ENCODE measurements at places on chromosomes 16 and 17.

DNA sequence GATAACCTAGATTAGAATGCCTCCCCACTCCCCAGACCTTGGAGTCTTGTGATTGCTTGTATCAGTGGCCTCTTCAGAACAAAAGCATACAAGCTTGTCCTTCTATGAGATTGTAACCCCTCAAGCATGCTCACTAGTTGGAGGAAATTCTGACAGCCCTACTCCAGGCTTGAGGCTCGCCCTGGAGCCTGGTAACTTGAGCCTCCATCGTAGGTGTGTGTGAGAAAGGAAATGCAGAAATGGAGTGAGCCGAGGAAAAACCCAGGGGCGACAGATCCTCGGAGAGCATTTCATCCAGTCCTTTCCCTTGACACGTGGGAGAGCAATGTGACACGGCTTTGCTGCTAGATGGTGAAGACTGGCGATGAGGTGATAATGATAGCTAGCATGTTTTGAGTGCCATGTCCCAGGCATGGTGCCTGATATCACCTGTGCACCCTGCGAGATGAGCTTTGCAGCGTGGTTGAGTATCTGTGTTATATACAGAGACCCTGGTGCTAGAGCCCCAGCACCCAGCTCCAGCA lies 31.2 kb downstream of the GNAO1 start:
- no peak for DNase-seq

- DNase-seq: no peak
These were observed 26.1 kb downstream of the GAS7 start for GRCh38 chr17:10172241-10172741.

DNA sequence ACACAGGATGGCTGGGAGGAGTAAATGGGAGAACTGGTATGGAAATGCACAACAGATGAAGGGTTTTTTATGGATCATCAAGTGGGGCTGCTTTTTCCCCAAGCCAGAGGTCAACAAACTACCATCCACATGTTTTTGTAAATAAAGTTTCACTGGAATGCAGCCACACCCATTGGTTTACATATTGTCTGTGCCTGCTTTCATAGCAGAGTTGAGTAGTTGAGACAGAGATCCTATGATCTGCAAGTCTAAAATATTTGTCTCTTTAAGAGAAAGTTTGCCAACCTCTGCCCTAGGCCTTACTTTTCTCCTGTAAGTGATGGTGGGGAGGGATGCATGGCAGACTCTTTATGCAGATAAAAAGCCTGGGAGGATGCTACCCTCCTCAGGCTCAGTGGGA lies 341.4 kb downstream of the CA10 start:
- DNase-seq: no peak

DNA sequence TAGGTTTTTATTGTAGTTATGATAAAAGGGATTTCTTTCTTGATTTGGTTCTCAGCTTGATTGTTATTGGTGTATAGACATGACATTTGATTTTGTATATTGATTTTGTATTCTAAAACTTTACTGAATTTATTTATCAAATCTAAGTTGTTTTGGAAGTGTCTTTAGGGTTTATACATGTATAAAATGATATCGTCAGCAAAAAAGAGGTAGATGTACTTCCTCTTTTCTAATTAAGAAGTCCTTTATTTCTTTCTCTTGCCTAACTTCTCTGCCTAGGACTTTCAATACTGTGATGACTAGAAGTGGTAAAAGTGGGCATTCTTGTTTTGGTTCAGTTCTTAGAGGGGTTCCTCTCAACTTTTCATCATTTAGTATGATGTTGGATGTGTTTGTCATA lies 487.3 kb upstream of the KIF2B start:
- no peak for DNase-seq

GRCh38 chr17:10879190-10879836 lies 41.4 kb upstream of the PIRT start:
- DNase-seq: no peak

GRCh38 chr17:64418506-64419339 lies 28.1 kb upstream of the PECAM1 start:
- no peak for DNase-seq

All from activated CD4-positive, alpha-beta T cell treated with anti-CD3 and anti-CD28 coated beads, Interleukin-2, amount 50 U/mL, for 1 hour (primary cell).